ENCODE measurements at places on chromosomes 7 and 10.

DNA sequence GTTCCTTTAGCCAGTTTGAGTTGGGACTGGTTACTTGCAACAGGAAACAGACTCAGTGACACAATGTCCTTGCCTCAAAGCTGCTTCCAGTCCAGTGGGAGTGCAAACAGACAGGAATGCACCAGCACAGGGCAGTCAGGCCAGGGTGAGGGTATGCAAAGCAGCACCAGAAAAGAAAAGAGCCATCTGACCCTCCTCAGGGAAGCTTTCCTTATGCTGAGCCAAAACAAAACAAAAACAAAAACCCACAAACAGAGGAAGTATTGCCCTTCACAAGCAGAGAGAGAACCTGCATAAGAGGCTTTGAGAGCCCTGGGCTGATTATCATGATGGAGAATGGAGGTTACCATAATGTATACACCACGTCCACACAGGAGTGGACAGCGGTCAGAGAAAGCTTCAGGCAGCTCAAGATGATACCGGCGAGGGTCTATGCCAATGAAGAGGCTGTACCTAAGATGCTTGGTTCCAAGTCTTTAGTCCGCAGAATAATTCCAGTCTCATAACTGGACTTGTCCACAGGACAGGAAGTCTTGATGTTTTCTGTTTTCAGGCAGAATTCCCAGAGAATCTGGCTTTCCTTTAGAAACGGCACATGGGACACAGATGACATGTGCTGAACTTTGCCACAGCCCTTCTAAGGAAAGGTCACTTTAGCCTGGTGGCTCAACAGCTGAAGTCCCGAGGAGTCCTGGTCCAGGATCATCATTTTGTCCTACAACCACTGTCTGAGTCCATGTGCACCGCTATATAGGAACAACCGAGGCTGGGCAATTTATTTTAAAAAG lies 263.3 kb downstream of the TNS3 start:
- no peak for DNase-seq

GRCh38 chr7:131149840-131150239 lies 177.8 kb upstream of the MKLN1 start:
- no peak for DNase-seq

DNA sequence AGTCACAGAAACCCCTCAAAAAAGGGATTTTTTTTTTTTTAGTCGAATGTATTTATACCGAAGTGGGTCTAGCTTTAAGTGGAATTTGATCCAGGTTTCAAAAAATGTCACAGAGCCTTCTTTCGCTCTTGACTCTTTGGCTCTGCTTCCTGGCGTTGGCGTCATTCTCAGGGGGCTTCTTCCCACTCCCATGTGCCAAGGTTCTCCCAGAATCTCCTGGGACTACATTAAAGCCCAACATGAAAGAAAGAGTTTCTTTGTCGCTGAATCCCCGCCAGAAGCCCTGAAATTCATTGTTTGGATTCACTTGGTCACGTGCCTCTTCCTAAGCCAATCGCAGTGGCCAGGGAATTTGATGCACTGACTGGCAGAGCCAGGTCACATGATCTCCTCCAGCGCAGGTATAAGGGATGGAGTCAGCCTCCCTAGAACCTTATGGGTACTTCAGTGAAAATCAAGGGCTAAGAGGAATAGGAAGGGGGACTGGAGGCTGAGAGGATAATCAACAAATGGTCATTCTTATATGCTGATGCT lies 101.2 kb downstream of the RPS24 start:
- no peak for DNase-seq

DNA sequence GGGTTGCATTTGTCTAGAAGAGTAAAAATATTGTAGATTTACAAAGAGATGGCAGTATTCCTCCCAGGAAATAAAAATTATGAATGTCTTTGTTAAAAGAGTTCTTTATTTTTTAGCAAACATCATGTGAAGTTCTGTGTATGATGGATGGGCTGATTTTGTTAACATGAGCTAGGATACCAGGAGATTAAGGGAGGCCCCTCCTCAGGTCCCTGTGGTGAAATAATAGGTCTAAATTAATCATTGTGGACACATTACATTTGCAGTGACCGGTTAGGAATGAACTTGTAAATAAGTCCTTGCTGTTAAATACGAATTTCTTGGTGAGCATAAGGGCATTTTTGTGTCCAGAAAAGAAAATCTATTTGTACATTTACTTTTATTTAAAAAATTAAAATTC lies 339.4 kb upstream of the PHF14 start:
- no peak for DNase-seq

DNA sequence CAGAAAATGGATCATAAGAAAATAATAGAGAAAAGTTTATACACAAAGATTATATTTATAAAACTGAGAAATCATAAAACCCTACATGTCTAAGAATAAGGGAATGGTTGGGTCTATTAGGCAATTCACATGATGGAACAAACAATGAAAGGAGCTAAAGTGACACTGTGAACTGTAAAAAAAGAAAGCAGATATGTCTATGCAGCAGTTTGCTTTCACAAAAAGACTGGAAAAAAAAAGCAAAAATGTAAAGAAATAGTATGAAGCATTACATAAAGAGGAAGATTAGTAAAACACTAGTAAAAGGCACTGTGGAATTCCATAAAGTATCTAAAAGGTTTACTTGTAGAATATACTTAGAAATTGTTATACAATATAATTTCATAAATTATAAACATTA lies 95.9 kb downstream of the HBP1 start:
- DNase-seq: no peak
